ENCODE measurements at places on chromosomes 1 and 21. TPM values are rescaled to one million over a fixed set of nuclear protein-coding genes. Genes with fewer than 3 reads are reported as not detected.

DNA sequence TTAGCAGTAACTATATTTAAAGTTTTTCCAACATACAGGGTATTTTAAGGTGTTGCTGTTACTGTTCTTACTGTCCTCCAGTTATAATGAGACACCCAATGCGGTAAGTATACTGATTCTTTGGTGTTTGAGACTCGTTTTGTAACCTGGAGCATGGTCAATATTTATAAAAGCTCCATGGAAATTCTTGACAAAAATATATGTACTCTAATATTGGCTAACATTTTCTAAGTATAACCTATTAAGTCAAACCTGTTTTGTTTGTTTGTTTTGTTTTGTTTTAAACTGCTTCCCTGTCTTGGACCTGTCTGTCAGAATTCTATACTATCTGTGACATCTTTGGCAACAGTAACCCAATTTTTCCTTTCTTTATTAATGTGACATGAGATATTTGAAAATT is 15.9 kb upstream of the CAP1 start:
- no peak for DNase-seq

CFAP107 gene
- not detected for total RNA-seq

KCNT2 gene
- total RNA-seq: 7.4 TPM

DNA sequence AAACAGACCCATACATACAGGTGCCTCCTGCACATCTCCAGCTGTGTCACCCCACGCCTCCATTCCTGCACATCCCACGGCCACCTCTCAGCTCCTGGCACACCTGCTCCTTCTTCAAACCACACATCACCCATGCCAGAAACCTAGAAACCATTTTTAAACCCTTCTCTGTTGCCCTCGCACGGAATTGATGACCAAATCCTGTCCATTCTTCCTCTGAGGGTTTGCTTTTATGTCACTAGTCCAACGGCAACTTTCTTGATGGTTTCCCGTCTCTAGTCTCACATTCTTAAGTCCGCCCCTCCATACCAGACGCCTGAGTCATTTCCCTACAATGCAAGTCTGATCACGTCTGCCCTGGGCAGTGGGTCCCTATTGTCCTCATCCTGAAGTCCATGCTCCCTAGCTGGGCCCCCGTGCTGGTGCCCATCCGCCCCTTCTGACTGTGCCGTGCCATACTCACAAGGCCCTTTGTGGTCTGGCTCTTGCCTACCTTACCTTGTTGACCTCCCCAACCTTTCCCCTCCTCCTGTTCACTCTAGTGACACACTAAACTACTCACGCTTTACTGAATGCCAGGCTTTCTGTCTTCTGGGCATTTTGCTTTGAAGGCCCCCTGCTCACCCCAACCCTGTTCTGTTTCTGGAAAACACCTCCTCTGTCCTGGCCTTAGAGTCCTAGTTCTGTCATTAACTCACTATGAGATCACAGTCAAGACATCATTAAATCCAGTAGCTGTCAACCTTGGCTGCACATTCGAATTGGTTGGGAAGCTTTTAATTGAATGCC is 17.6 kb downstream of the SLC2A1 start:
- no peak for DNase-seq

BMP8B gene
- total RNA-seq: 0.70 TPM

GRCh38 chr1:245055752-245056151 is 99.0 kb upstream of the KIF26B start:
- no peak for DNase-seq

DNA sequence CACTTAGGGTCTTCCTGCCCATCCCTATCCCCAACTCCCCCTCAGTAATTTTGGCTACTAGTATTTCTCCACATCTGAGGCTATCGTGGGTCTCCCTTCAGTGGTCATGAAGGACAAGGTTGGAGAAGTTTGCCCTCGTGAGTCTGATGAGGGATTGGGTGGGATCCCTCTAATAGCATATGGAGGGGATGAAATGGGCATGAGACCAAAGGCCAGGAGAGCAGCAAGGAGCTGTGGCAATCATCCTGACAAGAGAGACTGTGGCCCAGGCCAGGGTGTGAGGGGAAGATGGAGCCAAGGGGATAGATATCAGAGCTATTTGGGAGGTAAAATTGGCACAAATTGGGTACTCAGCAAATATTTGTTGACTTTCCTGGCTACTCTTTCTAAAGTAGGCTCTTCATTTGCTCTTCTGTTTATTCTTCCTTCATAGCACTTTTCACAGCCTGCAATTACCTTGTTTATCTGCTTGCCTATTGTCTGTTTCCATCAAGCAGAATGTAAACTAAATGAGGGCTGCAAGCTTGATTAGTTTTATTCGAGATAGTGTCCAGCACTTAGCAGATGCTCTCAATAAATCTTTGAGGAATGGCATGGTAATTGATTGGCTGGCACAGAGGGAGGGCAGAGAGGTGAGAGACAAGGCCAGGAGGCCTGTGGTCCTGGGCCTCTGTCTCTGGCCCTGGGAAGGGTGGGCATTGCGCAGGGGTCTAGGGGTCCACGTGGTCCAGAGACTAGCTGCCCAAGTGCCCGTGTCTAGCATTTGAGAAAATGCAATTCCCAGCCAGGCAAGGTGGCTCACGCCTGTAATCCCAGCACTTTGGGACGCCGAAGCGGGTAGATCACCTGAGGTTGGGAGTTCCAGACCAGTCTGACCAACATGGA is 1.5 kb upstream of the PLK3 start:
- no peak for DNase-seq

ELAVL4 gene
- not detected for total RNA-seq

DNA sequence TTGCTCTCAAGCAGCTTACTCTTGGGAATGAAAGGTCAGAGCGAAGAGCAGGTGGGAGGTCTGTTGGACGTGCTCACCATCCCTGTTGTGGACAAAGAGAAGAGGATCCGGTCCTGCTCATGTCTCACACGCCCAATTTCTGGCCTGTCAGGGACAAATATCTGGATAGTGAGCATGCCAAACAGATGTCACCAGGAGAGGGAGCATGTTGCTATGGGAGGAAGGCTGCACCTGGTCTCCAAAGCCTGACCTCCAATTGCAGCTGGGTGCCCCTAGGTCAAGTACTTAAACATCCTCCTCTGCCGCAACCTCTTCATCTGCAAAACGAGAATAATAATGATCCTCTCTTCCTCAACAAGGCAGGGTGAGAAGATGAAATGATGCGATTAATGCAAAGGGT is 53.4 kb downstream of the DMRTA2 start:
- DNase-seq: no peak

KIRREL1 gene
- 1.9 TPM for total RNA-seq

DNA sequence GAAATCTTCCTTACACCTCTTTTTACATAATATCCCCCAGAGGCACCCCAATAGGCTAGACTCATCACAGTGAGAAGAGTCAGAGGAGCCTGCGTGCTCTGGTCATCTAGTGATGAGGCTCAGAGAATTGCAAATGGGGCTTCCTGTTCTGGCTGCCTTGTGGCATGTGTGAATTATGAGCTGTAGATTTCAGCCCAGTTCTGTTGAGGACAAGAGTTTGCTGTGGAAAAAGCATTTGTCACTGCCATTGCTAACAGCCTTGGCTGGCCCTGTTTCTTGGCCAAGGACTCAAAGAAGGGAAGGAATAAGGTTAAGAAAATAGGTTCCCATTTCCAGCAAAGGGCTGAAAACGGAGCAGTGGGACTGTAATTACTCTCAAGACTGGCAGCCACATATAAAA is 30.7 kb downstream of the MRAP start:
- DNase-seq: peak; percentile 6

GRCh38 chr1:198107091-198107501 is 49.7 kb upstream of the NEK7 start:
- no peak for DNase-seq

DNA sequence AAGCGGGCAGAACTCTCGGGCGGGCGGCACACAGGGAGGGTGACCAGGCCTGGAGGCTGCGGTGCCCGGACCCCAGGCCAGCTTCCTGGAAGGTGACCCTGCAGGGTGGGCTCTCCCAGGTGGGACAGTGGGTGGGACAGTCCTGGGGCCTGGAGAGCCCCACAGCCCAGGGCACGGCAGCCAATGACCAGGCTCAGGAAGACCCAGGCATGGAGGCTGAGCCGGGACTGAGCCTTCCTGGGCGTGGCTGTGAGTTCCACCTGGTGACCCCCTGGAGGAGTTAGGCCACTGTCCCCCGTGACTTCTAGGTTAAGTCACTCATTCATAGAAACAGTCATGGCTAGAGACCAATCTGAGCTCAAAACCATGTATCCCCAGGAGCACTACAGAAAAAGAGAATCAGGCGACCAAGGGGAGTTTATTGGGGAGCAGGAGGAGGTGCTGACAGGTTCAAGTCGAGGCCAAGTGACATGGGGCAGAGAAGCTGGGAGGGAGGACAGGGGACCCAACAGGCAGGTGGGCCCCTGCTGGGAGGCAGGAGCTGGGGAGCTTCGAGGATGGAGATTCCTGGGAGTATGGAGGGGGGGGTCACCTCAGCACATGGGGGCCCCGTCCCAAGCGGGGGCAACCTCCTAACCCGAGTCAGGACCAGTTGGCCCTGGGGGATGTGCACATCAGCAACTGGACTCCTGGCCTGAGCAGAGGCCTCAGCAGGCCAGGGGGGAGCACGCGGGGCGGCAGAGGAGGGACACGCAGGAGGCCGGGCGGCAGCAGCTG is 1.2 kb downstream of the KRTAP10-5 start:
- DNase-seq: no peak

SH3BGR gene
- total RNA-seq: 3.8 TPM

ANKRD35 gene
- total RNA-seq: 2.3 TPM

GRCh38 chr1:84174051-84174556 is 30.0 kb downstream of the PRKACB start:
- DNase-seq: no peak

- DNase-seq: peak; percentile 44
These were observed 1.0 kb downstream of the RNF220 start for GRCh38 chr1:44405798-44406736.

DNA sequence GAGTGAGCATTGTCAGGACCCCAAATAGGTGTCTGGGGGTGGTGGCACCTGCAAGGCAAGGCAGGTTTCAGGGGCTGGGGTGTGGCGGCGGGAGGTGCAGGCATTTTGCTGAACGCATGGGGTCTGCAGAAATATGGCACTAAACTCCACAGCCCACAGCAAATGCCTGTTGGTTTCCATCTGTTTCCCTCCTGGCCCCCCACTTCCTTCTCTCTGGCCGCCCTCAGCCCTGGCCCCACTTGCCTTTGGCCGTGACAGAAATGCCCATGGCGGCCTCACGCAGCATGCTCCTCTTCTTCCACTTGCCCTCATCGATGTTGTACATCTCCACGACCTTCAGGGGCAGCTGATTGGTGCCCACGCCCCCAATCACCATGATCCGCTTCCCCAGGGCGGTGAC is 13.7 kb downstream of the KLHDC8A start:
- no peak for DNase-seq

GRCh38 chr21:42644223-42645208 is 8.9 kb upstream of the PDE9A start:
- DNase-seq: peak; percentile 34

GRCh38 chr1:34845131-34845901 is 14.2 kb downstream of the SMIM12 start:
- DNase-seq: no peak

All from right lobe of liver (tissue), 6 donors.